ENCODE measurements at places on chromosomes 16 and 17.

GRCh38 chr17:43723697-43724359, 34.8 kb downstream of the SOST start:
- no peak for DNase-seq

DNA sequence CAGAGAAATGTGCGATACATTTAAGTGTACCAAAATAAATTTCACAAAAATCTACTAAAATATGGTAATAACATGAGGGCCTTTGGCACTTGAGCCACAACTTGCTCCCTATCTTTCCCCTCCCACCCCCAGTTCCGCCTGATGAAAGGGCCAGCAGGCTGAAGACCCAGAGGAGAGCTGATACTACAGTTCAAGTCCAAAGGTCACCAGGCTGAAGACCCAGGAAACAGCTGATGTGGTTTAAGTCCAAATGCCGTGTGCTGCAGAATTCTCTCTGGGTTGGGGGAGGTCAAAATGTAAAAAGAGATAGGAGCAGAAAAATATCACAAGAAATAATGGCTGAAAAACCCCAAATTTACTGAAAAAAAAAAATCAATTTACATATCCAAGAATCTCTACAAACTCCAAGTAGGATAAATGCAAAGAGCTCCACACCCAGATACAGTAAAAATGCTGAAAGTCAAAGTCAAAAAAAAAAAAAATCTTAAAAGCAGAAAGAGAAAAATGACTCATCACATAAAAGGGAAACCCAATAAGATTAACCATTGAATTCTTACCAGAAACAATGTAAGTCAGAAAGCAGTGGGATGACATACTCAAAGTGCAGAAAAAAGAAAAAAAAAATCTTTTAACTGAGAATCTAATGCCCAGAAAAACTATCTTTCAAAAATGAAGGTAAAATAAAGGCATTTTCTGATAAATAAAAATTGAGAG, 452.1 kb upstream of the ASIC2 start:
- no peak for DNase-seq

GRCh38 chr17:79852748-79853147, 13.5 kb upstream of the CBX4 start:
- no peak for DNase-seq

- no peak for DNase-seq
Measured at GRCh38 chr16:51407199-51407598, 256.1 kb upstream of the SALL1 start.

- DNase-seq = no peak
Measured at GRCh38 chr17:41307647-41308046, 1.5 kb downstream of the KRTAP16-1 start.

- no peak for DNase-seq
Measured at GRCh38 chr16:73124097-73124652, 76.2 kb upstream of the ZFHX3 start.

- no peak for DNase-seq
Measured at GRCh38 chr17:35713069-35713728, 18.2 kb upstream of the RASL10B start.

GRCh38 chr17:41527063-41528023, 765 bp downstream of the KRT19 start:
- DNase-seq = no peak

DNA sequence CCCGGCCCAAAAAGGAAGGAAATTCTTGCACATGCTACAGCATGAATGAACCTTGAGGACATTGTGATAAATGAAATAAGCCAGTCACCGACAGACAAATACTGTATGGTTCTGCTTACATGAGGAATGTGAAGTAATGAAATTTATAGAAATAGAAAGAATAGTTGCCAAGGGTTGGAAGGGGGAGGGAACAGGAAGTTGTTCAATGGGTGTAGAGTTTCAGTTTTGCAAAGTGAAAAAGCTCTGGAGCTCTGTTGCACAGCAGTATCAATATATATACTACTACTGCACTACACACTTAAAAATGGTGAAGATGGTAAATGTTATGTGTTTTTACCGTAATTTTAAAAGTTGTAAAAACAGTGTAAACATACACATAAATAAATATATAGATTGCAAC, 43.7 kb downstream of the PKD1L3 start:
- no peak for DNase-seq

DNA sequence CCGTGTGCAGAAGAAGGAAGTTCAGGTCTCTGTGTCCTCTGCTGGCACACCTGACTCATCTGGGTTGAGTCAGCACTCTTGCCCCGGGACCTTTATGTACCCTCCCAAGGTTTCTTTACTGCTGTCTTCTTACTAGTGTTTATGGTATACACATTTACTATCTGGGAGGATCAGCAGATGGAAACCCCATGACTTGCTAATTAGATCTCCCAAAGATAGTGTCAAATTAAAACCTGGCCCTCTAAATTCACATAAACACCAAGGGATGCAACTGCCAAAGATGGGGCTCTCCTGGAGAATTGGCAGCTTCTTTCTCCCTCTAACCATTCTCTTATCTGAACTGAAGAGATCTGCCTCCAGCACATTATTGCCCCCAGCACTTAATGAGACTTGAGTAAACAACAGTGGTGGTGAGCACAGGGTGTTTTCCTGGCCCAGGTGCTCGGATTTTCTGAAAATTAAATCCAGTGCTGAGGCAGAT, 718.1 kb upstream of the SOX9 start:
- DNase-seq = no peak

- no peak for DNase-seq
Measured at GRCh38 chr16:49622084-49622390, 233.9 kb downstream of the ZNF423 start.

DNA sequence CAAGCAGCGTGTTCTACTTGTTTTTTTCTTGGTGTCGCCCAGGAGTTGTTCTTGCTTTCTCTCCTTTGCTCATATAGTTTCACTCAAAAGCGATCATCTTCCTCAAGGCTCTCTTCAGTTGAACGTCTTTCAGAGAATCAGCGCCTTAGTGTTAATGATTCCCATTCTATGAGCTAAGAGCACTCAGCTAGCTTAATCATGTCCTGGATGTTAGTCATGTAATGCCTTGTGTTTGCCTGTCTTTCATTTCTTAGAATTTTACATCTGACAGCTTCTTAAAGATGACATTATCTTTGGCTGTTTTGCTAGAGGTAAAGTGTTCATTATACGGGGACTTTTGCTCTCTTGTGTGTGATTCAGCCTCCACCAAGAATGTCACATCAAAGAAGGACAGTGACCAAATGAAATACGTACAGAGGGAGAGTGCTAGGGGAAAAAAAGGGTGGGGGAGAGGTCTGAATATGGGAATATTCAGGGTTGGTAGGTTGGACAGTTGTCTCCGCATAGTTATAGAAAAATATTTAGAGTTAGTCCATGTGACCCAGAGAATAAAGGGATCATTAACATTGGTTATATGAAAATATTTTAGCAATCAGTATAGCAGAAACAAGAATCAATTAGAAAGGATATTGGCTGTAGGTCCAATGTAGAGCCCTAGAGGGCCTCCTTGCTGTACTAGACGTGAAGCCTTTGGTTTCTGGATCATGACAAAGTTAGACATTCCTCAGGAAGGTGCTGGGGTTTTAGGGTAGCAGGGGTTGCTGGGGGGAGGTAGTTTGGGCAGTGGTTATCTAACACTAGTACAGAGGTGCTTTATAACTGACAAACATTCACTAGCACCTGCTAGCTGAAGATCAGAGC, 31.9 kb upstream of the ANKFN1 start:
- DNase-seq = no peak

- DNase-seq = no peak
Measured at GRCh38 chr16:1781758-1782407, 488 bp downstream of the SPSB3 start.

- no peak for DNase-seq
Measured at GRCh38 chr17:74770498-74771318, 5.4 kb downstream of the NAT9 start.

DNA sequence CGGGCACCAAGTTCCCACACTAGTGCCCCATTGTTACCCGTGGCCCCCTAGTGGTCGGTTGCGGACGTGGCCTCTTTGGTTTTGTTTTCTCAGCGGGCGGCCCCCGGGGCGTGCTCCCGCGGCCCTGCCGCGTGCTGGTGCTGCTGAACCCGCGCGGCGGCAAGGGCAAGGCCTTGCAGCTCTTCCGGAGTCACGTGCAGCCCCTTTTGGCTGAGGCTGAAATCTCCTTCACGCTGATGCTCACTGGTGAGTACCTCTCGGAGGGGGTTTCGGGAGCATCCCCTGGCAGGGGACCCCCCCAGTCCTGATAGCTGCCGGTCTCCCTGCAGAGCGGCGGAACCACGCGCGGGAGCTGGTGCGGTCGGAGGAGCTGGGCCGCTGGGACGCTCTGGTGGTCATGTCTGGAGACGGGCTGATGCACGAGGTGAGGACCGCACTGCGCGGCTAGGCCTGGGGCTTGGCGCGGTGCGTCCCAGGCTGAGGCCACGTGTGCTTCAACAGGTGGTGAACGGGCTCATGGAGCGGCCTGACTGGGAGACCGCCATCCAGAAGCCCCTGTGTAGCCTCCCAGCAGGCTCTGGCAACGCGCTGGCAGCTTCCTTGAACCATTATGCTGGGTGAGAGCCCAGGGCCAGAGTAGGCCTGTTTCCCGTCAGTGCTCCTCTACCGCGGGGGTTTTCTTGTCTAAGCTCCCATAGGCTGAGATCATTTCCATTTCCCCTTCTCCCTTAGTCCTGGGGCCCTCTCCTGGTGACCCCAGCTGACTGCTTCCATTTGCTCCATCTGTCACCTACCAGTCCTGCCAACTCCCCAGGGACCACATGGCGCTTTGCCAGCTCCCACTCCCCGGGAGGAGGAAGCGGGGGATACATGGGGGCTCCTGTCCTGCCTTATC, 1.7 kb downstream of the SPHK1 start:
- DNase-seq = peak; percentile 77

DNA sequence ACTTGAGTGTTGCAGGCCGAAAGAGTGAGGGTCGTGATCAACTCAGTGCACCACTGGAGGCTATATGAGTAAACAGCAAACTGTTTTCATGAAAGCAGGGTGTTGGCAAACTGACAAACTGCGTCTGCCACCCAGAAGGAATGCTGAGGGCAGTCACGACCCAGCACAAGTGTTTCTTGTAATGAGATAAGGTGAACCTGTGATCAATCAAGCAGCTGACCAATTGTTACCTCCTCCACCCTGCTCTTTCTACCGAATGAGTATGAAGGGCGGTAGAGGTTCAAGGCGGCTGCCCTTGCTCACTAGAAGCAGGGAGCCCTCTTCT, 5.5 kb upstream of the SRL start:
- DNase-seq = no peak

DNA sequence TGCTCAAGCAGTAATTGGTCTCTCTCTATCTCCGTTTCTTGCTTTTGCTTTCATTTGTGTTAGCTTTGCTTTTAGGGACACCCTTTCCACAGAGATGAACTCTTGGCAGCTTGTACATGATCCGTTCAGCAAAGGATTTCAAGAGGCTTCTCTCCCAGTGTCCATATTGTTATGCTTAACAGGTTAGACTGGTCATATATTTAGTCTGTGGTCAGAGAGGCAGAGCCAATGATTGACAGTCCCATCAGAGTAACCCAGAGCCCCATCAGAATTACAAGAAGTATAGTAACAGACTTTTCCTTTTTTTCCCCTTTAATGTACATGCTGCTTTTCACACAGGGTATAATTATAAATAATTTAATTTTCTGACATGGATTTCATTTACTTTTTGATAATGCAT, 34.4 kb downstream of the GDPD1 start:
- DNase-seq = no peak
